Activated CD8-positive, alpha-beta T cell treated with anti-CD3 and anti-CD28 coated beads for 36 hours (primary cell): ENCODE measurements at places on chromosomes 6 and 20. TPM values are rescaled to one million over a fixed set of nuclear protein-coding genes. Genes with fewer than 3 reads are reported as not detected.
A peak's percentile ranks its signal among the peaks of the same experiment; 100 is the strongest.

GRCh38 chr6:56714273-56714672 lies 71.6 kb upstream of the DST start:
- DNase-seq, result no peak
- H3K27me3 ChIP-seq, result peaks cover 9% of the 10 kb centered on the region
- H3K4me1 ChIP-seq, result no peaks in the 10 kb centered on the region
- no peak overlapping the region for H3K4me3 ChIP-seq
- no peaks in the 10 kb centered on the region for H3K36me3 ChIP-seq

The B3GAT2 gene
- 0.04 TPM for total RNA-seq

GRCh38 chr6:28211840-28212509 lies 13.1 kb upstream of the ZSCAN9 start:
- H3K36me3 ChIP-seq, result peaks cover 2% of the 10 kb centered on the region
- peak overlapping the region; percentile 83 for H3K4me3 ChIP-seq
- peak; percentile 60 for DNase-seq
- H3K4me1 ChIP-seq, result peaks cover 24% of the 10 kb centered on the region
- H3K27me3 ChIP-seq, result peaks cover 76% of the 10 kb centered on the region
- H3K27ac ChIP-seq, result no peak overlapping the region

GRCh38 chr20:16806886-16807285 lies 58.7 kb downstream of the OTOR start:
- no peak overlapping the region for H3K4me3 ChIP-seq
- DNase-seq, result no peak
- no peak overlapping the region for H3K27ac ChIP-seq
- H3K36me3 ChIP-seq, result no peaks in the 10 kb centered on the region

The RNGTT gene
- 22.2 TPM for total RNA-seq

- H3K27ac ChIP-seq, result peak overlapping the region; percentile 60
- peak overlapping the region; percentile 73 for H3K4me3 ChIP-seq
- DNase-seq, result no peak
- peaks cover 63% of the 10 kb centered on the region for H3K4me1 ChIP-seq
- no peaks in the 10 kb centered on the region for H3K27me3 ChIP-seq
These were observed 7.7 kb downstream of the ZNFX1 start for GRCh38 chr20:49270177-49270576.
